ENCODE measurements at places on chromosomes 16 and 17.

DNA sequence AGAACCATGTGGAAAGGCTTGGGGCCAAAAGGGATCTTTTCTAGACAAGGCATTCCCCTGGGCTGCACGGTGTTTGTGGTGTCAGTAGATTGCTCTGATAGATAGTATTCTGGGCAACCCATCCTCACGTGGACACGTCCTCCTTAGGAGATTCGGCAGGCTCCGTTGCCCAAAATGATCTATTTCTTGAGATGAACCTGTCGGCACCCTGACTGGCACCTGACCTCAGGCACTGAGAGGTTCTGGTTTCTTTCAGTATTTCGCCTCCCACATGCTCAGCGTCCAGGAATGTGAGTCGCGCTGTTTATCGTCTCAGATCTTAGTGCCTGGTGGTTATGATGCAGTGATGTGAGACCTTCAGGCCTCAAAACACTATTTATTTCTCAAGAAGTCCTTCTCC is 89.7 kb downstream of the MARCHF10 start:
- no peak for DNase-seq

DNA sequence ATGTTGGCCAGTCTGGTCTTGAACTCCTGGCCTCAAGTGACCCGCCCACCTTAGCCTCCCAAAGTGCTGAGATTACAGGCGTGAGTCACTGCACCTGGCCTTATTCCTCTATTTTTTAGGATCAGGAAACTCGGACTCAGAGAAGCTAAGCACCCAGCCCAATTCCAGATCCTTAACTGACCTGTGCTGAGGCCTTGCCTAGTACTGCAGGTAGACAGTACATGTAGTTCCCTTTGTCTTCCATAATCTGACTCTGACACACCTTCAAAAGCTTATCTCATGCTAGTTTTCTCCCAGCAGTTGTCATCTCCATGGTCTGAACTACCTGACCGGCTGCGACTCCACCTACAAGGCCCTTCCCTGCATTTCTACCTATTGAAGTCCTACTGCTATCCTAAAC is 65.7 kb upstream of the AXIN2 start:
- DNase-seq, result no peak

DNA sequence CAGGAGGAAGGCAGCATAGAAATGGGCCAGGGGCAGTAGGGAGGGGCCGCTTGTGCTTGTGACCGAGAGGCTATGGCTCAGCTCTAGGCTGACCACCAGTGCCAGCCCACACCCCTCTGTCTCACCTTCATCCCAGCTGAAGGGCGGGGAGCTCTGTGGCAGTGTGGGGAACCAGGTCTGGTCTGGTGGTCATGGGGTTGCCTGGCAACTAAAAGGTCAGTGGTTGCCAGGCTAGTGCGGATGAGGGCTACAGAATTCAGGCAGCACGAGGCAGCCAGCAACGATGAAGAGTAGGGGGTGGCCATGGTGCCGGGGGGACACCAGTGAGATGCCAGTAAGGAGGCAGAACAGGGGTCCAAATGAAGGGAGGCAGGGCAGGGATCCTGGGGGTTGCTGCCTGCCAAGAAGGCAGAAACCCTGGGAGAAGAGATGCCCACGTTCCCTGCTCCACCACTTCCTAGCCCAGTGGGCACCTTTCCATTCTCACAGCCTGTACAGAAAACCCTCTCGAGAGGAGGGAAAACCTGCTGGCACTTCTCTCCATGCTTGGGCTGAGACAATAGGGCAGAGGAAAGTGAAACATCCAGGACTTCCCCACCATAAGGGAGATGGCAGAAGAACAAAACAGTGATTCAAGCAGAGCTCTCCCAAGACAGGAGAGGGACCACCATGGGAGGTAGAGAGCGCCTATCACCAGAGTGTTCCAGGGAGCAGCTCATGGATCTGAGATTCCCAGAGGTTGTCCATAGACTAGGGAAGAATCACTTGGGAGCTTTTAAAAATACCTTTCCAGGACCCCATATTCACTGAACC is 39.7 kb downstream of the SRCIN1 start:
- DNase-seq, result no peak

DNA sequence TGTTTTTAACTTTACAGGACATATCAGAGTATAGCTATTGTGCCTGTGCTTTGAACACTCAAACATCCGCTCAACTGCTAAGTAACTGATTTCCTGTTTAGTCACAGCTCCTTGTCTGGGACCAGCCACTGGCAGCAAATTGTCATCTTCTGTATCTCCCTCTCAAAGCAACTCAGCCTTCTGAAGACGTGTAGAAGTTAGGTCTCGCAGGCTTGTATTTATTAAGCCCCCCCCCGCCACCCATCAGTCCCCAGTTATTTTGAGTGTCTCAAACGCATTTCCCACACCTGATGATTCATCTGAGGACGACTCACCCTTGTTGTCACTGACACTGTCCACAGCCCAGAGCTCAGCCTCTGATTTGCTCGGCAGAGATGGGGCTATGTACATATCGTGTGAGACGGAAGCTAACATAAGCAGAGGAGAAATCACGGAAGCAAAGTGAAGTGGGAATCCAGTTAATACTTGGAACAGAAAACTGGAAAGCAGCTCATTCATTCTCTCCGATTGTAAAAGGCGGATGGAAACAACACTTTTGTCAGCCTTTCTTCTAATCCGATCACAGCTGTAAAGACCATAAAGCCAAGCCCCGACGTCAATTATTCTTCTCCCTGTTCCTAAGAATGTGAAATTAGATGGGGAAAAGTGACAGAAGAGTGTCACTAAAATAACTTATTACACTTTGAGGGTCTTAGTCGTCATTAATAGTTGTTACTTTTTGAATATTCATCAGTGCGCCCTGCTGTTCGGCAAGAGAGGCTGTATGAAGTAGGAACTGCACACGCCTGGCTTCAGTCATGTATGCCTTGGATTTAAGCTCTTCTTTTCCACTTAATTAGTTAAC is 64.2 kb downstream of the PITPNC1 start:
- DNase-seq, result peak; percentile 88

DNA sequence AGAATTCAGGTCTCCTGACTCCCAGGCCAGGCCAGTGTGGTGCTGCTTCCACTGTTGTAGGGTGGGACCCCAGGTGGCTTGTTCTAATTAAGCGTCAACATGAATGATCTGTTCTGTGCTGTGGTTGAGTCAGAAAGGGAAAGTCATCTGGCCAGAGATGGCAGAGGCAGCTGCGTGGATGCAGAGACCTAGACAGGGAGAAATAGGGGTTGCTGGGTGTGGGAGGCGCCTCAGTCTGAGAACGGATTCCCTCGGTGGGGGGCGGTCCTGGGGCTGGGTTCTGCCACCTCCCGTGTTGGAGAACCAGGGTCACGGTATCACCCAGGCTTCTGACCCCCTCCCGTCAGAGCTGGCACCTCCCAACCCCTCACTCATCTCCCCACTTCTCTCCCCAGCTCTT is 5.6 kb downstream of the FBRS start:
- DNase-seq, result no peak

DNA sequence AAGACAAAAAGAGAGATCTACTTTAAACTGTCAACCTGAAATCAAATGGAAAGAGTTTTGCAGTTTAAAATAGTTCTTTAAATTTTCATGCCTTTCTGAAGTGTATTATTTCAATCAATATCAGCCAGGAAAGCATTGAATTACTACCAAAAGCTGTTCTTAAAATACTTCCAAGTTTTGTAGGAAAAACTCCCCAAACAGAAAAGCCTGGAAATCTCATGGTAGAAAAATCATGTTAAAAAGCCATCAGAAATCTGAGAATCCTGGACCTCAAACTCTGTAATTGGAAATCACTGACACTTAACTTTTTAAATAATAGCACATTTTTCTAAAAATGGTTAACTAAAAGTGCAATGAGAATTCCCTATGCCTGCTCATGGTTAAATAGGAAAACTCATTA is 63.3 kb upstream of the CNTNAP4 start:
- no peak for DNase-seq

- no peak for DNase-seq
Observed at GRCh38 chr16:75263291-75263962, 12.0 kb upstream of the BCAR1 start.

GRCh38 chr17:8709006-8709405 is 35.6 kb downstream of the CCDC42 start:
- DNase-seq, result no peak

DNA sequence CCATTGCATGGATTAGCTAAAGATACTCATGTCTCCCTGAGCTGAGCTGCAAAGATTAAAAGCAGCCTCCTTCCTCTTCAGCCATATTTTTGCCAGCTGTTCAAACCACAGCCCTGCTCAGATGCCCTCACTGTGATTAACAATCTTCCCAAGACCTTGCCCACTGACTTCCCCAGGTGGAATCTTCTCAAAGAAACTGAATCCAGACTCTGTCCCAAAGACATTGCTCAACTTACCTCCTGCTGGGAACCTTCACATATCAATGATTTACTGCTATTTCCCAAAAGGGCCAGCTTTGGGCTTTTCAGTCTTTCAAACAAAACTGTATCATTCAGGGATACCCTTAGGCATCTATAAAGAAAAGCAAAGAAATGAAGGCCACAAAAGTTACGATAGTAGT is 9.2 kb downstream of the C17orf67 start:
- no peak for DNase-seq

GRCh38 chr17:73430848-73431247 is 119.0 kb upstream of the CDC42EP4 start:
- DNase-seq, result peak; percentile 18

- DNase-seq, result no peak
Observed at GRCh38 chr17:74240618-74241205, 27.3 kb downstream of the TTYH2 start.

DNA sequence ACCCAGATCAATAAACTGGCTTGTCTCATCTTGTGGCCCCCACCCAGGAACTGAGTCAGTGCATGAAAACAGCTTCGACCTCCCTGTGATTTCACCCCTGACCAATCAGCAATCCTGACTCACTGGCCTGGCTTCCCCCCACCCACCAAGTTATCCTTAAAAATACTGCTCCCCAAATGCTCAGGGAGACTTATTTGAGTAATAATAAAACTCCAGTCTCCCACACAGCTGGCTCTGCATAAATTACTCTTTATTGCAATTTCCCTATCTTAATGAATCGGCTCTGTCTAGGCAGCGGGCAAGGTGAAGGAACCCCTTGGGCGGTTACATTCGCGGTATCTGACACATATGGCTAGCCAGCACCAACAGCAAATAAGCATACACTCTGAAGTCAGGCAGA is 9.8 kb upstream of the RABEP1 start:
- no peak for DNase-seq

- no peak for DNase-seq
Observed at GRCh38 chr16:87057211-87057881, 259.8 kb downstream of the C16orf95 start.

DNA sequence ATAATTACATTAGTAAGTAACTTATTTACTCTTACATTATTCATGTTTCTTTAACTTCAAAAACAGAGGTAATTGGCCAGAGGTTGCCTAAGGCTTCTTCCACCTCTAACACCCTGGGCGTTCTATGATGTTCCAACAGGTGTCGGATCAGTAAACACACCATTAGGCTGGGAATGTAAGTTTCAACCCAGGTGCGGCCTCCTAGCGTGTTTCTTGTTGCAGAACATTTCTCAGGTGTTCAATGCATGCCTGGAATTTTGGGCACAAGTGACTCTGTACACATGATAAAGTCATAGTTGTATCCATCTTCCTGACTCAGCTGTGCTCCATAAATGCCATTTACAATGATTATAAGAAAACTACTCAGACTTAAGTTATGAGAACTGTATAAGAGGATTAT is 1.0 kb downstream of the KRTAP2-2 start:
- no peak for DNase-seq

DNA sequence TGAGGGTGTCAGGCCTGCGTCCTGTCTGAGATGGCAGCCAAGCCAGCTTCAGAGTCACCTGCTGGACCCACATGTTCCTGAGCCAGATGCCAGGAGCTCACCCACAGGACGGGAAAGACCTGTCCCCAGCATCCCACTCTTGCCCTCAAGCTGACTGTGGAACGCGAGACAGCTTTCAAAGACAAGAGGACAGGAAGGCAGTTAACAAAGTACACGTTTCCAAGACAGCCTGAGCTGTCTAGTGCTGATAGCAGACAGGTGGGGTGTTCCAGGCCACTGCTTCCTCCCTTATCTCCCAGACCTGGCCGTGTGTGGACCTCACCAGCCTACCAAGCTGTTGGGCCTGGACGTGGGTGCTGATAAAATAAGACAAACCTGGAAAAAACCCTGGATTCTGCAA is 13.2 kb downstream of the CMTM3 start:
- no peak for DNase-seq

- no peak for DNase-seq
Observed at GRCh38 chr17:34616148-34616547, 36.8 kb downstream of the TMEM132E start.

Measured in CD4-positive, alpha-beta T cell treated with Interleukin-17A for 4 hours (primary cell).